MCF 10A (cell line): ENCODE measurements at places on chromosomes 3 and 15. TPM values are rescaled to one million over a fixed set of nuclear protein-coding genes. Genes with fewer than 3 reads are reported as not detected.

Gene PP2D1
- not detected in 2 replicates for total RNA-seq

GRCh38 chr15:39275066-39275465, 305.8 kb upstream of the THBS1 start:
- no peaks in the 10 kb centered on the region for H3K36me3 ChIP-seq
- DNase-seq = no peak
- no peaks in the 10 kb centered on the region for H3K27me3 ChIP-seq
- H3K27ac ChIP-seq = no peak overlapping the region
- no peak overlapping the region for H3K4me3 ChIP-seq

- H3K27me3 ChIP-seq = peaks cover 8% of the 10 kb centered on the region
- peak; percentile 50 for DNase-seq
- H3K36me3 ChIP-seq = no peaks in the 10 kb centered on the region
- H3K4me1 ChIP-seq = no peaks in the 10 kb centered on the region
- H3K4me3 ChIP-seq = no peak overlapping the region
Measured at GRCh38 chr3:13011573-13012220, 61.5 kb downstream of the IQSEC1 start.

DNA sequence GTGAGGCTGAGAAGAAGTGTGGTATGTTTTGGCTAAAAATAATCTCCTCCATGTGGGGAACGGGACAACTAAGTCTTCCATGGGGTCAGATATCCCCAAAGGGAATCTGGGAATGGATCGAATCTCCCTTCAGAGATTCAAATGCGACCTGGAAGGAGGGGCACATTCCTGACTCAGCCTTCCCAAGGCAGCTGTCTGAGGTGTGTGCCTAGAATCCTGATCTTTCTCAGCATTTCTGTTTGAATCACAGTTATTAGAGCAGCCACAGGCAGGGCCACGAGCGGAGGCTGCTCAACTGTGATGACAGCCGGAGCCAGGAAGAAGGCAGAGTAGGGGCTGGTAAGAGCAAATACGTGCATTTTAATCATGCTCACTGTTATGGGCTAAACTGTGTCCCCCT, 135.1 kb downstream of the ADAMTS17 start:
- no peak overlapping the region for H3K27ac ChIP-seq
- no peaks in the 10 kb centered on the region for H3K27me3 ChIP-seq
- DNase-seq = no peak

DNA sequence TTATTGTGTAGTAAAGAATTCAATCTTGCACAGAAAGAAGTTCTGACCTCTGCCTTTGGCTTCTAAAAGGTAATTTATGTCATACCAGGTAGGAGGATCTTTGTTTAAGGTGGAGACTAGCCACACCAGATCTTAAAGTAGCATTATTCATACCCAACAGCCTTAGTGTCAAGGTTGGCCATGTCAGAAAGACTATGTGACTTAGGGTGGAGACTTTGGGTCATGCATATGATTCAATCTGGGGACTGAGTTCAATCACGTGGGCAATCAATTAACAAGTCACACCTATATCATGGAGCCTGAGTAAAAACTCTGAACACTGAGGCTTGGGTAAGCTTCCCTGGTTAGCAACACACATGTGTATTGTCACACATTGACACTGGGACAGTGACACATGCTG, 28.5 kb upstream of the ENTPD3 start:
- no peak for DNase-seq
- H3K4me3 ChIP-seq = no peak overlapping the region
- H3K27ac ChIP-seq = no peak overlapping the region
- H3K27me3 ChIP-seq = no peaks in the 10 kb centered on the region
- no peaks in the 10 kb centered on the region for H3K4me1 ChIP-seq

- no peak overlapping the region for H3K4me3 ChIP-seq
- no peaks in the 10 kb centered on the region for H3K36me3 ChIP-seq
- DNase-seq = no peak
- H3K4me1 ChIP-seq = peaks cover 35% of the 10 kb centered on the region
- H3K27ac ChIP-seq = no peak overlapping the region
- no peaks in the 10 kb centered on the region for H3K27me3 ChIP-seq
Measured at GRCh38 chr3:172580680-172581401, 57.6 kb upstream of the TNFSF10 start.

DNA sequence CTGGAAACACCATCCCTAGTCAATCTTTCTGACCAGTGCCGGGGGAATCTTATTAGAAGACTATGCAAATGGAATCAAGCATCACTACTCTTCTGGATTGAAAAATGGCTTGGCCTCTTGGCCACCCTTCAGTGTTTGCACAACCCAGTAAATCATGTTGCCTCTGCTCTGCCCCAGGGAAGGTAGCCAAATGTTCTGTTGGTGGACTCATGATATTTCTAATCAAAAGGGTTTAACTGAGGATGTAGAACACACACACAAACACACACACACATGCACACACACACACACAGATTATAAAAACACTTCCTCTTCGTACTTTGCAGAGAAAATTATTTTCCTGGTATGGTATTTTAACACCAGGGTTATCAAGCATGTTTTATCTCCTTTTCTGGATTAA, 7.9 kb downstream of the RBP2 start:
- H3K27ac ChIP-seq = no peak overlapping the region
- no peak overlapping the region for H3K4me3 ChIP-seq
- H3K27me3 ChIP-seq = no peaks in the 10 kb centered on the region
- H3K36me3 ChIP-seq = no peaks in the 10 kb centered on the region

DNA sequence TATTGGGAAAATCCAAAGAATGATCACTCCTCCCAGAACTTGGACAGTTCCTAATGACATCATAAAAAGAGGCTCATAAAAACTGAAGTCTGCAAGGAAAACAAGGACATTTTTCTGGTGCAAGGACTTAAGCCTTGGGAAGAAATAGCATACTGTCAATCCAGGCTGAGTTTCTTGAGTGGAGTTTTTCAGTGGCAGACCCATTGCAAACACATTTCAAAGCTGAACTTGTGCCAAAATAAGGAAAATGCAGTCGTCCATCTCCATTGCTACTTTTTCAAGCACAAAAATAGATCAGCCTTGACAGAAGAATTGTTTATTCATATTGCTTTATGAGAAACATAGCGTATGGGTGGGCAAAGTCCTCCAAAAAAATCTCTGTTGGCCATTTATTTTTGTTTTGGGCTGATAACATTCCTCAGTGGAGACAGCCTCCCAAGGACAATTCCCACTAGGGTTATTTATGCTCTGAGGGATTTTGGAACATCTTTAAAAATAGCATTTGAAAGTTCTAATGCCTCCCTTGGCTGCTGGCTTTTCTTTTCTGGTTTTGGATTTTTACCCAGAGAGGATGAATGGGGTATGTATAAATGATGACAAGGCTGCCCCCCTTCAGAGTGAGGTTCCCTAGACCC, 220.0 kb downstream of the CADPS start:
- H3K4me3 ChIP-seq = no peak overlapping the region
- no peaks in the 10 kb centered on the region for H3K4me1 ChIP-seq
- no peak for DNase-seq
- no peak overlapping the region for H3K27ac ChIP-seq

DNA sequence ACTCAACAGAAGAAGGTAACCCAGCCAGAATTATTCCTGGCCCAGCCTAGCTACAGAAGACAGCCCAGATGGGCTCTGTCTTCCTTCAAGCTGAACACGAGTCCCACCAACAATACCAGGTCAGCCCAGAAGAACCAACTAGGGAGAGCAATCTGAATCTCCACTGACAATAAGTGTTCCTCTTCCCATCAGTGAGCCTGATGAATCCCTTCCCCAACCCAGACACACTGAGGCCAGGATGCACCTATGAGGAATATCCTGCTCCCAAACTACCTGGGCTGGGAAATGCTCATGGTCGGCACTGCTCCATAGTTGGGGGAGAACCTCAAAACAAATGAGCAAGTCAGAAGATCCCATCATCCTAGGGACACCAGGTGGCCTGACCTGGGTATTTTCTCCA, 351.1 kb downstream of the OCA2 start:
- no peaks in the 10 kb centered on the region for H3K36me3 ChIP-seq
- no peak overlapping the region for H3K27ac ChIP-seq
- H3K27me3 ChIP-seq = no peaks in the 10 kb centered on the region
- no peaks in the 10 kb centered on the region for H3K4me1 ChIP-seq
- no peak for DNase-seq

- no peaks in the 10 kb centered on the region for H3K36me3 ChIP-seq
- no peak overlapping the region for H3K4me3 ChIP-seq
- H3K27me3 ChIP-seq = peaks cover 34% of the 10 kb centered on the region
- no peak for DNase-seq
- H3K27ac ChIP-seq = no peak overlapping the region
Measured at GRCh38 chr3:152038490-152038889, 165.0 kb downstream of the SUCNR1 start.

Gene LDHAL6B
- total RNA-seq = not detected in 2 replicates

Gene NAALADL2
- total RNA-seq = 3.6 and 4.2 TPM in 2 replicates

GRCh38 chr3:170753421-170754310, 116.3 kb downstream of the RPL22L1 start:
- no peak overlapping the region for H3K4me3 ChIP-seq
- H3K27ac ChIP-seq = peak overlapping the region; percentile 59
- H3K27me3 ChIP-seq = no peaks in the 10 kb centered on the region
- no peak for DNase-seq
